Osteoblast (primary cell): ENCODE measurements at places on chromosomes 4 and X. TPM values are rescaled to one million over a fixed set of nuclear protein-coding genes. Genes with fewer than 3 reads are reported as not detected.

The KCNE5 gene
- 0.29 and 0.36 TPM in 2 replicates for total RNA-seq

DNA sequence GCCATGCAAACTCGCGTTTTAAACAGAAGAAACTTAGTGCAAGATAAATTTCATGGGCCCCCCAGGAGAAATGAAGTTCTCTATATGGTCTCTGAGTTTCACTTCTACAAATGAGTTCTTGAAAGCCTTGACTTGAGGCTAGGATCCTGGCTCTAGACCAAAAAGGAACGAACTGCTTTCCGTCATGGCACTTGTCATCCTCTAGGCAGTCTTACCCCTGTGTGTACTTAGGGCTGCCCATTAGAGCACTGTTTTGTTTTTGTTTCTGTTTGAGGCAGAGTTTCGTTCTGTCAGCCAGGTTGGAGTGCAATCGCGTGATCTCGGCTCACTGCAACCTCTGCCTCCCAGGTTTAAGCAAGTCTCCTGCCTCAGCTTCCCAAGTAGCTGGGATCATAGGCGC is 29.0 kb downstream of the RNF4 start:
- DNase-seq: no peak

- DNase-seq: no peak
Measured at GRCh38 chr4:147837435-147837834, 105.5 kb downstream of the ARHGAP10 start.

DNA sequence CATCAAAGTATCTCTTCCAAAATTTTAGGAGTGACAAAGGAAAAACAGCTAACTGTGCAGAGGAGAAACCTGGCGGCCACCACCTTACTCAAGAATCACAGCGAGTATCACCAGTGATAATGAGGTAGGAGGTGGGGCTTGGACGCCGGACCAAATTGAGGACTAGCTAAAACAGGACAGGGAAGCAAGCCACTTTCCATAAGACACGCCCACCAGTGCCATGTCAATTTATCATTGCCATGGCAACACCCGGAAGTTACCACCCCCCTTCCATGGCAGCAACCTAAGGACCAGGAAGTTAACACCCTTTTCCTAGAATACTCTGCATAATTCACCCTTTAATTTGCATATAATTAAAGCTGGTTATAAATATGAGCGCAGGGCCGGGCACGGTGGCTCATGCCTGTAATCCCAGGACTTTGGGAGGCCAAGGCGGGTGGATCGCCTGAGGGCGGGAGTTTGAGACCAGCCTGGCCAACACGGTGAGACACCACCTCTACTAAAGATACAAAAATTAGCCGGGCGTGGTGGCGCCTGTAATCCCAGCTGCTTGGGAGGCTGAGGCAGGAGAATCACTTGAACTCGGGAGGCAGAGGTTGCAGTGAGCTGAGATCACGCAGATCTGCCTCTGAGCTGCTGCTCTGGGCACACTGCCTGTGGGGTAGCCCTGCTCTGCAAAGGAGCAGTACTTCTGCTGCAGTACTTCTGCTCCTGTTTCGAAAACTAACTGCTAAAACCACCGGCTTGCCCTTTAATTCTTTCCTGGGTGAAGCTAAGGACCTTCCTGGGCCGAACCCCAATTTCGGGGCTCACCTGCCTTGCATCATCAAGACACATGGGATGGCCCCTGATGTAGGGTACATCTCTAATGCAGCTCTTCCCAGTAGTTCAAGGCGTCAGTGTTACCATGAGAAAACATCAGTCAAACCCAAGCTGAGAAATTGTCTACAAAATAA is 116.7 kb downstream of the HMX1 start:
- DNase-seq: peak; percentile 13

The SLC49A3 gene
- 11.6 and 13.6 TPM in 2 replicates for total RNA-seq

DNA sequence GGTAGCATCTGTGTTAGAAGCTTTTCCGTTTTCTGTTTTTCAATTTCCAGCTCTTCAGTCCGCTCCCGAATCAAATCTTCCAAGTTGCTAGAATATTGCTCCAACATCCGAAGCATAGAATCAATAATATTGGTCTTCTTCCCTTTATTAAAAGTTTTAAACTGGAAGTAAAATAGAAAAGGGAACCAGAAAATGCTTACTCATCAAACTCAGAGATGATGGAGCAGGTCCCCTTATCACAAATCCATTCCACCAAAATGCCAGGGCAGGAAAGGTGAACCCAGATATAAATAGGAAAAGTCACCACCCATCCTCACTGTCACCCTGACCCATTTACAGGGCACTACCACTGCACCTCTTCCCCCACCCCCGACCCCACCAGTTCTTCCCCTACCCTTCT is 89.0 kb downstream of the GUCY2F start:
- no peak for DNase-seq

DNA sequence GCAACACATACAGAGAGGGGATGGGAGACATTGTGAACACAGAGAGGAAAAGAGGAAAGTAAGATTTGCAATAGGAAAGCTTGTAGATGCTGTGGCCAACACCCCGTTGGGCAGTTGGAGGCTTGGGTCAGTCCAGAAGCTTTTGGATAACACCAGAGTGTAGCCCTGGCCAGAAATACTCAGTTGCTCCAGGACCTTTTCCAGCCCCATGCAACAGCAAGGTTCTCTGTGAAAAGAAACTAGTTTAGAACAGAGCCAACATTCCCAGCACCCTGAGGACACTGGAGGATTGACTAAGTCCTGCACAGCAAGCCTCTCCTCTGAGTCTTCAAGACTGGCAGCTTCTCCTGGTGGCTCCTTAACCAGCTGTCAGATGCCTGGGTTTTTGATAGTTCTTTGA is 27.9 kb upstream of the NAF1 start:
- DNase-seq: no peak

The GPR50 gene
- total RNA-seq: not detected in 2 replicates

The AFM gene
- total RNA-seq: not detected in 2 replicates

DNA sequence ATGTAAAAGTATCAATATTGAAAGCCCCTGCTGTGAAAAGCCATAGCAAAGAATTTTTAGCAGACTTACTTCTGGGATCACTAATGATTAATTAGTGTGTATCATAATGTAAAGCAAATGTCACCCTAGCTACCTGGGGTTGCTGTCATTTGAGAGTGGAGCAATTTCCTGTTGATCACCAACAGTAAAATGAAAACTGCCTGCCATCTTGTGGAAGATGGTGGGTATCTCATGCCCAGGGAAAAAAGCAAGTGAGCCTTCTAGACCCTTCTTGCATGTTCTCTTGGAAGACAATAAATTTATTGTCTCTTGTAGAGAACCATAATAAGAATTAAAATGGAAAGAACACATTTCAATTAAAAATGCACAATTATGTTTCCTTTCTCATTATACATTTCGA is 360.2 kb downstream of the ZIC3 start:
- no peak for DNase-seq

- no peak for DNase-seq
Measured at GRCh38 chr4:4762909-4763821, 96.3 kb upstream of the MSX1 start.

The NPNT gene
- total RNA-seq: 0.36 and 0.59 TPM in 2 replicates

The RHOXF2B gene
- total RNA-seq: not detected in 2 replicates

The TMEM255A gene
- under 0.01 and 0.29 TPM in 2 replicates for total RNA-seq

The FRMD7 gene
- 1.1 and 1.5 TPM in 2 replicates for total RNA-seq

DNA sequence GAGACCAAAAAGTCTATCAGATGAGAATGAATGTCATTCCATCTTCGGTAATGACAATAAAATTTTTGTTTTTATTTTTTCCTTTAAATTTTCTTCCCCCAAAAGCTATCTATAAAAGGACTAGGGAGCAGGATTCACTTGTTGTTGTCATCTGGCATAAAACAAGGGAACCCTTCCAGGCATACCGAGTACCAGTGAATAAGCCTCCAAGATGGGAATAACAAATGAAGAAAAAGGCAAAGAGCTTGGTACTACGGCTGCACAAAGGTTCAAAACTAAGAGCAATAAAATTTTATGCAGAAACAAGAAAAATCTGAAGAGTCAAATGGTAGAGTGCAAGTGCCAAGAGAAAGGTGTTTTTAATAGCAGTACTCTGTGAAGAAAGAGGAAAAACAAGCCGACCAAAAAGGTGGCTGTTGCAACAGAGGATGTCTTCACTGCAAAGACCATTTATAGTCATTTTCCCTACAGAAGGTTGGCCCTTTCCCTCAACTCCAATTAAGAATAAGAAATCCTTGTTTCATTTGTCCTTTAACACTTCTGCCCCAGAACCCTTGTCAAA is 25.8 kb downstream of the PPP3CA start:
- DNase-seq: no peak

GRCh38 chr4:79467246-79467932 is 59.4 kb upstream of the GK2 start:
- no peak for DNase-seq

DNA sequence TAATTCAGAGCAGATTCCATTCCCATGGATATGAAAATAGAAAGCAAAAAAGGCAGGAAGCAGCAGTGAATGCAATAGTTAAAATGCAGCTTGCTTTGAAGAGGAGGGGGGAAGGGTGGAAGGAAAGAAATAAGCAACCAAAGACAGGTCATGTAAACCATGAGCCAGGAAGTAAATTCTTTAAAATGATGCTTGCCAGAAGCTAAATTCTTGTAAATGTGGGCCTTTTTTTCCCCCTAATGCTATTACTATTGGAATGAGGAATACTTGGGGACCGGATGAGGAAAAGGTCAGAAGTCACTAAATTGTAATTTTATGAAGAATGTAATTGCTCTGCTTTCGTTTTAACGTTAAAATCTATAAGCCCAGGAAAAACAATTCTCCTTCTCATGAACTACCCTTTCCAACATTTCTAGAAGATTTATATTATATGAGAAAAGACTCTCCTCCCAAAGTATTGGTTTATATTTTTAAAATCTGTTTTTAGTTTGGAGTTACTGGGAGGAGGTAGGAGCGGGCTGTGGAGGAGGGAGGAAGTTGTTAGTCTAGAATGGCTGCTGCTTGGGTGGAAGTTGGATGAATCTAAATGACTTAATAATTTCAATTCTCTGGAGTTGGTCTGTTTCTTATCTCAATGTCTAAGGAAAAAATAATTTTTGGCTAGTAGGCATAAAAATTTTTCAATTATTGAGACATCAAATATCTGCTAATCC is 77.6 kb upstream of the PCDH18 start:
- DNase-seq: peak; percentile 31

DNA sequence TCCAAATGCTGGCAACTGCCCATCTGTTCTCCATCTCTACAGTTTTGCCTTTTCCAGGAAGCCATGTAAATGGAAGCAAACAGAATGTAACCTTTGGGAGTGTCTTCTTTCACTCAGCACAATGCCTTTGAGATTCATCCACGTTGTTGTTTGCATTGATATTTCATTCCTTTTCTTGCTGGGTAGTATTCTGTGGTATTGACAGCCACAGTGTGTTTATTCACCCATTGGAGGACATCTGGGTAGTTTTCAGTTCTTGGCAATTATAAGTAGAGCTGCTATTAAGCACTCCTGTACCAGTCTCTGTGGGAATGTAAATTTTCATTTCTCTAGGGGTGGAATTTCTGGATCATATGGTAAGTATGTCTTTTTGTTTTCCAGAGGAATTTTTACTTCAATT is 194.3 kb upstream of the RPS6KA3 start:
- DNase-seq: no peak

DNA sequence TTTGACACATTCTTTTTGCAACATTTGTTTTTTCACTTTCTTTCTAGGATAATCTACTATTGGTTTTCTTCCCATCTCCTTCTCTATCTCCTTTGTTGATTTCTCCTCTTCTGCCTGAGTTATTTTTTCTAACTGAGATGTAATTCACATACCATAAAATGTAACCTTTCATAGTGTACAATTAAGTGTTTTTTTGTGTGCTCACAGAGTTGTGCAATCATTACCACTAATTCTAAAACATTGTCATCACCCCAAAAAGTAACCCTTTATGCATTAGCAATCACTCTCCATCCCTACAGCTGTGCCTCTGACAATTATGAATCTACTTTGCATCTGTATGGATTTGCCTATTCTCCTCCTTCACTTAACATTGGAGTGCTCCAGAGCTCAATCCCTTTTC is 66.6 kb upstream of the FHL1 start:
- no peak for DNase-seq

GRCh38 chr4:104763554-104764222 is 269.0 kb upstream of the CXXC4 start:
- no peak for DNase-seq

DNA sequence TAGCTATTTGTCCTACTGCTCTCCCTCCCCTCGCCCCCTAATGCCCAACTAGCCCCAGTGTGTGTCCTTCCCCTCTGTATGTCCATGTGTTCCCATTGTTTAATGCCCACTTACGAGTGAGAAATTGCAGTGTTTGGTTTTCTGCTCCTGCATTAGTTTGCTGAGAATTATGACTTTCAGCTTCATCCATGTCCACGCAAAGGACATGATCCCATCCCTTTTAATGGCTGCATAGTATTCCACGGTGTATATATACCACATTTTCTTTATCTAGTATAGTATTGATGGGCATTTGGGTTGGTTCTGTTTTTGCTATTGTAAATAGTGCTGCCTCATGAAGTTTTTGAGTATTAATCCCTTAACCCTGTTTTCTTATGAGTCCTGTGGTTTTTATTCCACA is 33.6 kb upstream of the CFAP299 start:
- no peak for DNase-seq

The ZCCHC18 gene
- 0.29 and 1.1 TPM in 2 replicates for total RNA-seq

The FAM156B gene
- 14.4 and 17.0 TPM in 2 replicates for total RNA-seq

DNA sequence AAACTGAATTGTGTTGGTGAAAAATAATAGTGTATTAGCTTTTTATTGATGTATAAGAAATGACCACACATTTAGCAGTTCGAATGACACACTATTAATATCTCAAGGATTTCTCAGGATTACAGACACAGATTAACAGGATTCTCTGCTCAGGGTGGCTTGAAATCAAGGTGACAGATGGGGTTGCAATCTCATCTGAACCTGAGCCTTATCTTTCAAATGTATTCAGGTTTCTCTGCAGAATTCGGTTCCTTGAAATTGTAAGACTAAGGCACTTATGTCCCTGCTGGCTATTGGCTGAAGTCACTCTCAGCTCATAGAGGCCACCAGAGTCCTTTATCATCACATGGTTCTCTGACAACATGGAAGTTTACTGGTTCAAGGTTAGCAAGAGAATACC is 1780.1 kb downstream of the ARAP2 start:
- DNase-seq: no peak

GRCh38 chr4:71270901-71271300 is 67.9 kb upstream of the SLC4A4 start:
- no peak for DNase-seq

The TMSB15C gene
- total RNA-seq: 3.2 and 3.3 TPM in 2 replicates

The FAM90A26 gene
- not detected in 2 replicates for total RNA-seq

The PAGE1 gene
- total RNA-seq: not detected in 2 replicates

The MAGEB17 gene
- not detected in 2 replicates for total RNA-seq

- peak; percentile 58 for DNase-seq
Measured at GRCh38 chrX:11064851-11065600, 46.1 kb upstream of the HCCS start.
